Stimulated activated CD8-positive, alpha-beta memory T cell treated with anti-CD3 and anti-CD28 coated beads, Interleukin-4, amount 100 ng/mL, for 4 hours (primary cell): ENCODE measurements at places on chromosomes 4 and X.

DNA sequence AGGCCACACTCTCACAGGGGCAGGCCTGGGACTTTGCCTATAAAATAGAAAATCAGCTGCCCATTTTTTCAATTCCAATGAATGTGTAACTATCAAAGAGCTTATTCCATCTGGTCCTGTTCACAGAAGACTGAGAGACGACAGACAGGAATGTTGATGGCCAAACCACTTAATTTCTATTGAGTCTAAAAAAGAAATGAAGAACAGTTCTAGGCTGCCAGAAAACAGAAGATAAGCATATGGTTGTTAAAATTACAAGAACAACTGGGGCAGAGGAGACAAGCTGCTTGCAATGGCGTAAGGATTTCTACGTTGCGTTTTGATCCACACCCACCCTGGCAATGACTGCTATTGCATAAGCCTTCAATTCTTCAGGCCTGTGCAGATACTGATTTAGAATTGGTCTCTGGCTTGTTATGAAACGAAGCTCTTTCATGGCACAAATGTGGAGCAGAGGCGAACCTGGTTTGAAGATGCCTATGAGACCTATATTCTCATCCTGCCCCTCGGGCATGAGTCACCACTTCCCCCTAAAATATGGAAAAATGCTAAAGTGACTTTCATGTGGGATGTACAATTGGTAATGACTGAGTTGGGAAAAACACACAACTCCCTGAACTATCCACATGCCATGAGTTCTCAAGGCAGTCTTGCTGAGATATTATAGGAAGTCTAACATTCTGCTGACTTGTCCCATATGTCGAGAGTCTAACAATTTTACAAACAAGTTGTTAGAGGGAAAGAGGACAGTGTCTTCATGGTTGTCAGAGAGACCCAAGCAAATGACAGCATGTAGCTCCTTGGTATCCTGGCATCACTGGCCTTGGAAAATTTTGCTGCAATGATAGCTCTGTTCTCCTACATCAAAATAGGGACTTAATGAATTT is 37.9 kb upstream of the SORBS2 start:
- no peak for DNase-seq

DNA sequence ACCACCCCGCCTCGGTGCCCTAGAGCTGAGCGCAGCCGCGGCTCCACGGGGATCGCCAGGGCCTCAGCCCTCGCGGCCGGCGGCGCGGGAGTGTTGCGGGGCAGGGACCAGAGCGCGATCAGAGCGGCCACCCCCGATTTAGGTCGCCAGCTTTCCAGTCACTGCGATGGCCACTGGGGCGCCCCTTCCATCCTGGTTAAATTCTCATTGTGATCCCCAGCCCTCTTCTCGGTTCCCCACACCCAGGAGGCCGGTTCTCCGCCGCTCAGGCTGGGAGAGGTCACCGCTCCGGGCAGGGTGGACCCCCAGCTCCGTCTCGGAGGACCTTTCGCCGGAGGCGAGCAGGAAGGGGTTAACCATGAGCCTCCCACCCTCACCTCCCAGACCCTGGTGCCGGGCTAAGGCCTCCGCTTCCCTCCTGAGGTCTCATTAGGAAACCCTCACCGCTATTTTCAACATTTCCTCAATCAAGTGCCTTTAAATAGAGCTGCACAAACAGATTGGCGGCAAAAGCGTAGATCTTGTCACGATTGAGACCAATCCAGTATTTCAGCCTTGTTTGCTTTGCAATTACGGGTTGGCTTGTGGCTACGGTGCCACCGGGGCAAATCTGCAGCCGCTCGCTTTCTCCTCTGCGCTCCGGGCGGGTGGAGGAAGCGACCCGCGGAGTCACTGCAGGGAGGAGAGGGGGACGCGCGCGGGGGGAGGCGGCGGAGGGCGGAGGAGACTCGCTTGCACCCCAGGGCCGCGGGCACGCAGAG is 8.3 kb upstream of the HAND2 start:
- DNase-seq = no peak

DNA sequence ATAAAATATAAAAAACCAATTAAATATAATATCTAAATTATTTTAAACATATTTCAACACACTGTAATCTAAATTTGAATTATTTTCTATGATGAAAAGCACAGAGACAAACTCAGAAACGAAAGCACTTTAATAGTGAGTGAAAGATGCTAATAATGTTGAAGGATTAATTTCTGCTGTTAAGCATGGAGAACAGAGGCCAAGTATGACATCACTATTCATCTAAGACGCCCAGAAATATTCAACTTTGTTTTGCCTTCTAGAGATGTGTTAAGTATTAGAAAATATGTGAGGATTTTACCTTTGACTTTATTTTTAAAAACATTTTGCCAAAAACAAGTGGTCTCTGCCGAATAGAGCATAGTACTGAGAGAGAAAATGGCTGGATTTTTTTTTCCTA is 19.3 kb downstream of the ARHGEF6 start:
- no peak for DNase-seq

GRCh38 chr4:149269835-149270234 is 545.8 kb downstream of the IQCM start:
- DNase-seq = no peak

DNA sequence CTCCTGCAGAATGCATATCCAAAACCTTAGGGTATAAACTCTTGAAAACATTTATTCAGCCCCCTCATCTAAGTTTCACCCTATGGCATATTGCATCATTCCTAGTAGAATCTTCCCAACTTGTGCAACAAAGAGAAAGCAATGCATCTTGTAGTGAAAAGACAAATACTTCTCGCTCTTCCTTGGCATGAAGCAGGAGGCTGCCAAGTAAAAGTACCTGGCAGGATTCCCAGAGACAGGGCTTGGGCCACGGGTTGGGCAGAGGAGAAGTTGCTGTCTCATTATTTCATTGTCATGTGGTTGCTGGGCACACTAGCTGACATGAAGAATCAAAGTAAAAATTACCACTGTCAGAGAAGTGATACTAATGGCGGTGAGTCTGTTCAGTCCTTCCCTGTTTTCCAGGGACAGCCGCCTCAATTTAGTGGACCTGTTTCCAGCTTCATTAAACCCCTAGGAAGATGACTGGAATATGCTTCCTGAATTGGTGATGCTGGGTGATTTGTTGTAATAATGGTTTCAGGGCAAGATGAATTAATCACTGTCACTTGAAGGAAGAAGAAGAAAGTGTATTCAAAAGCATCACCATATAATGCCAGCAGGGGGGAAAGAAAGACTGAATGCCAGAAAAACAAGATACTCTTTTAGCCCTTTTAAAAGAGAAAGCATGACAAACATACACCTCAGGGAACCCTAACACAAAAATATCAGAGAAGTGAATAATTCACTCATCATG is 380.5 kb upstream of the IGFBP7 start:
- no peak for DNase-seq
